ENCODE measurements at places on chromosomes 16 and 17. TPM values are rescaled to one million over a fixed set of nuclear protein-coding genes. Genes with fewer than 3 reads are reported as not detected.

The PABPN1L gene
- not detected for total RNA-seq

The TMIGD1 gene
- total RNA-seq: not detected

The SLC47A1 gene
- 10.9 TPM for total RNA-seq

The BTBD17 gene
- total RNA-seq: 0.72 TPM

The PMP22 gene
- 242 TPM for total RNA-seq

The PLEKHH3 gene
- 38.9 TPM for total RNA-seq

The SMG1 gene
- 134 TPM for total RNA-seq

The GNAO1 gene
- total RNA-seq: 3.9 TPM

The PNMT gene
- total RNA-seq: 2.4 TPM

The ADGRG1 gene
- total RNA-seq: 26.9 TPM

The KREMEN2 gene
- total RNA-seq: 5.6 TPM

The EVI2A gene
- total RNA-seq: 1.4 TPM

The ZNF764 gene
- total RNA-seq: 8.0 TPM

The CMTM3 gene
- total RNA-seq: 35.5 TPM

The LGALS9C gene
- 5.6 TPM for total RNA-seq

The TBC1D3E gene
- not detected for total RNA-seq

DNA sequence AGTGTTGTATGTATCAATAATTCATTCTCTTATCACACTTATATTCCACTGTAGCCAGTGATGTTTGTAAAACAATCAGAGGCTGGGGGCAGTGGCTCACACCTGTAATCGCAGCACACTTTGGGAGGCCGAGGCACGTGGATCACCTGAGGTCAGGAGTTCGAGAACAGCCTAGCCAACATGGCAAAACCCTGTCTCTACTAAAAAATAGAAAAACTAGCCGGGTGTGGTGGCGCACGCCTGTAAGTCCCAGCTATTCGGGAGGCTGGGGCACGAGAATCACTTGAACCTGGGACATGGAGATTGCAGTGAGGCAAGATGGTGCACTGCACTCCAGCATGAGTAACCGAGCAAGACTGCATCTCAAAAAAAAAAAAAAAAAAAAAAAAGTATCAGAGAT is 217.0 kb downstream of the CPPED1 start:
- DNase-seq: no peak

DNA sequence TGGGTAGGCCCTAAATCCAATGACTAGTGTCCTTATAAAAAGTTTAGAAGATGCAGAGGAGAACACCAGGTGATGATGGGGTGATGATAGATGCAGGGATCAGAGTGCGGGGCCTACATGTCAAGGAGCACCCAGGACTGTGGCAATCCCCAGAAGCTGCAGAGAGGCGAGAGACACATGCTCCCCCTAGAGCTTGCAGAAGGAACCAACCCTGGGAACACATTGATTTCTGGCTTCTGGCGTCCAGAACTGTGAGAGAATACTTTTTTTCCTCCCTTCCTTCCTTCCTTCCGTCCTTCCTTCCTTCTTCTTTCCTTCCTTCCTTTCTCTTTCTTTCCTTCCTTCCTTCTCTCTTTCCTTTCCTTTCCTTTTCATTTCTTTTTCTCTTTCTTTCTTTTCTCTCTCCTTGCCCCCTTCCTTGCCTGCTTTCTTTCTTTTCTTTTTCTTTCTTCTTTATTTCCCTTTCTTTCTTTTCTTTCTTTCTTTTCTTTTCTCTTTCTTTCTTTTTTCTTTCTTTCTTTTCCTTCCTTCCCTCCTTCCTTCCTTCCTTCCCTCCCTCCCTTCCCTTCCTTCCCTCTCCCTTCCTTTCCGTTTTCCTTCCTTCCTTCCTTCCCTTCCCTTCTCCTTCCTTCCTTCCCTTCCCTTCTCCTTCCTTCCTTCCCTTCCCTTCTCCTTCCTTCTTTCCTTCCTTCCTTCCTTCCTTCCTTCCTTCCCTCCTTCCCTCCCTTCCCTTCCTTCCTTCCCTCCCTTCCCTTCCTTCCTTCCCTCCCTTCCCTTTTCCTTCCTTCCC is 134.3 kb downstream of the HAPSTR1 start:
- DNase-seq: no peak

DNA sequence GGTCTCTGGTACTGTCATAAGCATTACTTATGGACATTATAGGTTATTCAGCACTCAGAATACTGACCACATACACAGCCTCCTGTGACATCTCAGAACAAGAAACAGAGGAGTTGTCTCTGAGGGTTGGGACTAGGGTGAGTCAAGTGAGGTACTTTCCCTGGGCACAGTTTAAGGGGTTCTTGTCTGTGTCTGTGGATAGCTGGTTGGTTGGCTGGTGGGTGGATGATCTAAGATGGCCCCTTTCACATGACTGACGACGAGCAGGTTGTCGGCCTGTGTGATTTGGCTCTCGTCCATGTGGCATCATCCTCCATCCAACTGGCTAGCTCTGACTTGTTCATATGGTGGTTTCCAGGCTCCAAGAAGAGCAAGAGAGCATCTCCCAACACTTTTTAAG is 163.9 kb downstream of the PRKCB start:
- no peak for DNase-seq

- DNase-seq: no peak
Measured at GRCh38 chr16:58154345-58154744, 25.2 kb upstream of the CFAP20 start.

DNA sequence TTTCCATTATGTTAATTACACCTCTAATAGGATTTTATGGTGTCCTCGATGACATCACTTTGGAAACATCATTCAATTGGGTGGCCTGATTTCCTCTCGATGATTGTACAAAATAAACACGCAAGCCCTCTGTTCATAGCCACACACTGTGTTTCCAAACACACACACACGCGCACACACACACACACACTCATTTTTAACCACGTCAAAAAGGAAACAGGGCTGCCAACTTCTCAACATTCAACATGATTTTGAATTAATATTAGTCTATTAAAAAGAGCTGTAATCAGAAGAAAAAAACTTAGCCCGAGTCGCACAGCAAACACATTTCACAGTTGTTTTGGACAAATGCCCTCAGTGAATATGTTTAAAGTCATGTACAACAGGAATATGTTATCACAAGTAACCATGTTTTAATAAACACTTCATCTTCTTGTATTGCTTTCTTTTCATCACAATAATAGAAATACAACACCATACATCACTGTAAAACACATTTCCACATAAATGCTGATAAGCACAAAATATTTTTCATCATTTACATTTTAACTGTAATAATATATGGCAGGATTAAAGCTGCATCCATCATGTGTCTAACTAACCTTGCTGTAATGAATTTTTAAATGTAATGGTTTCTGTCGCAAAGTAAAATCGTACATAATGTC is 219.1 kb upstream of the IRX3 start:
- no peak for DNase-seq

DNA sequence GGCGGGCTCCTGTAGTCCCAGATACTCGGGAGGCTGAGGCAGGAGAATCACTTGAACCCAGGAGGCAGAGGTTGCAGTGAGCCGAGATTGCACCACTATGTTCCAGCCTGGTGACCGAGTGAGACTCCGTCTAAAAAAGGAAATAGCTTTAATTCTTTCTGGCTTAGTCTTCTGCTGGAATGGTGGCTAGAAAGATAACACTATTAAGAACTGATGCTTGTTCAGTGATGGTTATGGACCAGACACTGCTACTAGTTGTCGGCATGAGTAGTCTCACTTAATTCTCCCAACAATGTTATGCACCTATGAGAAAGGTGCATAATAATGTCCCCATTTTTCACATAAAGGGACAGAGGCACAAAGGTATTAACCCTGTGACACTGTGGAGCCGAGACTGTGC is 188.7 kb downstream of the HS3ST3A1 start:
- no peak for DNase-seq

DNA sequence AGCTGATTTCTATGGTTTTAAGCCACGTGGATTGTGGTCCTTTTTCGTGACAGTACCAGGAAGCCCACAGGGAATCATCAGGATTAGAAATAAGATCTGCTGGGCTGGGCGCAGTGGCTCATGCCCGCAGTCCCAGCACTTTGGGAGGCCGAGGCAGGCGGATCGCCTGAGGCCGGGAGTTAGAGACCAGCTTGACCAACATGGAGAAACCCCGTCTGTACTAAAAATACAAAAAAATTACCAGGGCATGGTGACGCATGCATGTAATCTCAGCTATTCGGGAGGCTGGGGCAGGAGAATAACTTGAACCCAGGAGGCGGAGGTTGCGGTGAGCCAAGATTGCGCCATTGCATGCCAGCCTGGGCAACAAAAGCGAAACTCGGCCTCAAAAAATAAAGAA is 6.5 kb downstream of the NMRAL1 start:
- DNase-seq: no peak

DNA sequence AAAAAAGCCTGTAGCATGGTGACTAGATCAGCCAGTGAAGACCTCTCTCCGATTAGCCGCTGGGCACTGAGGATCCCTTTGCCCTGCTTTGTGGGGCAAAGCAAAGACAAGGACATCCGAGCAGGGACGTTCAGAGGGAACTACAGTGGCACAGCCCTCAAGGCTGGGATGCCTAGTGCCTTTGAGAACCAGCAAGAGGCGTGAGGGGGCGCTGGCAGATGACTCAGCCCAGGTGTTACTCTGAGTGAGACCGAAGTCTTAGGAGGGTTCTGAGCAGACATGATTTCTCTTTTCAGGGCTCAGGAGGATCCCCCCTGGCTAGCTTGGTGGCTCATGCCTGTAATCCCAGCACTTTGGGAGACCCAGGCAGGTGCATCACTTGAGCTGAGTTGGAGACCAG is 178.6 kb downstream of the CPPED1 start:
- DNase-seq: no peak

DNA sequence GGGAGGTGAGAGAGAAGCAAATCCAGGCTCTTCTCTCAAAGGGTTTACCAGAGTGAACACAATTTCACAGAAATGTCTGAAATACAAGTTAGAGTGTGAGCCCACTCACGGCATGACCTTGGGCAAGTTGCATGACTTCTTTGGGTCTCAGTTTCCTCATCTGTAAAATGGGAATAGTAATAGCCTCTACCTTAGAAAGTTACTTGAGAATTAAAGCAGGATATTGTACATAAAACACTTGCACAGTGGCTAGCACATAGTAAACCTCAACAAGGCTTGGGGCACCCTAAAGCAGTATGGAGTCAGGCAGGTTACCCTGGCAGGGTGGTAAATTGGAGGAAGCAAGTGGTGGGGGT is 13.2 kb upstream of the RNF222 start:
- no peak for DNase-seq

- DNase-seq: no peak
Measured at GRCh38 chr17:37562016-37562745, 47.0 kb downstream of the SYNRG start.

DNA sequence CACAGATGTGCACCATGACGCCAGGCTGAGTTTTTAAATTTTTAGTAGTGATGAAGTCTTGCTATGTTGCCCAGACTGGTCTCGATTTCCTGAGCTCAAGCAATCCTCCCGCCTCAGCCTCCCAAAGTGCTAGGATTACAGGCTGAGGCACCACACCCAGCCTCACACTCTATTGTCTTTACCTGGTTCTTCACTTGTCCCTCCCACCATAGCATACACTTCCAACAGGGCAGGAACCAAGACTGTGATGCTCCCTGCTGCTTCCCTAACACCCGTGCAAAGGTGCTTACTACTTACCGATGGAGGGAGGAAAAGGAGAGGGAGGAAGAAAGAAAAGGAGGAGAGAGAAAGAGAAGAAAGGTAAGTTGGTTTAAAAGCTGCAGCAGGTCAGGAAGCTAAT is 41.4 kb upstream of the MEIOC start:
- no peak for DNase-seq

DNA sequence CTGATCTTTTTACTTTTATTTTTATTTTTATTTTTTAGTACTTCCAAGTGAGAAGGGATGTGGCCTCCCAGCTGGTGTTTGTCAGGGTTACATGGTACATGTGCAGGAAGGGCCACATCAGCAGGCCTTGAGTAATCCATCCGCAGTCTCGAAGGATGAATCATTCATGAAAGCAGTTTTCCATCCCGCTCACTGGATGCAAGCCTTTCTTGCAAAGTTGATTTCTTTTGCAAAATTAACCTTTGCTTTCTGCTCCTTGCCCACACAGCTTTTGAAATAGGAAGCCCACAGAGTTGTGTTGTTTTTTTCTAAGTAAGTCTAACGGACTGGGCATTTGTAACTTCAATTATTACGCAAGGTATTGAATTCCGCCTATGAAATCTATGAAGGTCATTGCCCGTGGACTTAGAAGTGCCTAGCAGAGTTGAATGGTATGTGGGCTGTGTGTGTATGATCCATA is 157.4 kb downstream of the PRKCA start:
- peak; percentile 45 for DNase-seq

GRCh38 chr16:30456302-30456701 is 10.6 kb upstream of the SEPHS2 start:
- no peak for DNase-seq

- DNase-seq: peak; percentile 46
Measured at GRCh38 chr17:82370471-82371332, 863 bp upstream of the UTS2R start.

GRCh38 chr17:30586818-30587595 is 109.8 kb downstream of the GOSR1 start:
- no peak for DNase-seq

DNA sequence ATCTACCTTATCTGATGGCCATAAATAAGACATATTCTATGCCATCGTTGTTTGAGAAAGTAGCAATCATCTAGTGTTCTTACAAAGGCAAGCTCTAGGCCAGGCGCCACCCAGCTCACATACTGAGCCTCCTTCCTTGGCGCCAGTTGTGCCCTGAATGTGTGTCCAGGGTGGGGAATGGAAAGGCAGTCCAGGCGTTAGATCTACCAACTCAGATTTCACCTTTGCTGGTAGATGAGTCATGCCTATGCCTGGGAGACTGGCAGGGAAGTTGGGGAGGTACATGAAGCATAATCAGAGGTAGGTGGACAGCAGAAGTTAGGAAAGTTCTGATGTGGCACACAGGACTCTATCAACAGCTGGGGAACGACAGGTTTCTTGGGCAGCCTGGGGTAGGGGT is 23.6 kb downstream of the SDR42E1 start:
- no peak for DNase-seq

DNA sequence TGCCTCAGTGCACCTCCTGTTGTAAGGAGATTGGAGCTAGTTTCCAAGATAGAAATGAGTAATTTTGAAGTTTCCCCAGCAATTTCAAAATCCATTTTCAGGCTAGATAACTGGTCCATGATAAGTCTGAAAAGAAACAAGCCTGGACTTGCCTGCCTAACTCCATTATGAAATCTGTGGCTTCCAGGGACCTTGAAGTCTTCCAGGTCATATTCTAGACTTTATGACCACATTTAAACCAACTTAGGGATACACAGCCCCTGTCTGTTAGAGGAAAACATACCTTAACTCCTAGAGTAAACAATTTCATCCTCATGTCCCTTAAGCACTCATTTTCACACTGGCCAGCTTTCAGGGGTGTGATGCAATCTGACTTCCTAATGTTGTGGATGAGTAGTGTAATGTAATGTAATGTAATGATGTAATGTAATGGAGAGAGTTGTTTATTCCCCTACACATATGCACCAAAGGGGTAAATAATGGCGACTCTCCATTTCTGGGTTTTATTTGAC is 96.7 kb upstream of the FAM20A start:
- peak; percentile 70 for DNase-seq
